ENCODE measurements at places on chromosomes 3 and 15.
A peak's percentile ranks its signal among the peaks of the same experiment; 100 is the strongest.

DNA sequence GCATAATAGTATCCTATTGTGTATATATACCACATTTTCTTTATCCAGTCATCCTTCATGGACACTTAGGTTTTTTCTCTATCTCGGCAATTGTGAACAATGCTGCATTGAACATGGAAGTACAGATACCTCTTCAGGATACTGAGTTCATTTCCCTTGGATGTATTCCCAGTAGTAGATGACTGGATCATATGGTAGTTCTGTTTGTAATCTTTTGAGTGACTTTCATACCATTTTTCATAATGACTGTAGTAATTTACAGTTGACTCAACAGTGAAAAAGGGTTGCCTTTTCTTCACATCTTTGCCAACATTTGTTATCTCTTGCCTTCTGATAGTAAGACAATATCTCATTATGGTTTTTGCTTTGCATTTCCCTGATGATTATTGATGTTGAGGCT, 21.8 kb downstream of the MYH15 start:
- no peak for DNase-seq

- DNase-seq = no peak
Measured at GRCh38 chr3:183533412-183534132, 21.9 kb downstream of the KLHL6 start.

DNA sequence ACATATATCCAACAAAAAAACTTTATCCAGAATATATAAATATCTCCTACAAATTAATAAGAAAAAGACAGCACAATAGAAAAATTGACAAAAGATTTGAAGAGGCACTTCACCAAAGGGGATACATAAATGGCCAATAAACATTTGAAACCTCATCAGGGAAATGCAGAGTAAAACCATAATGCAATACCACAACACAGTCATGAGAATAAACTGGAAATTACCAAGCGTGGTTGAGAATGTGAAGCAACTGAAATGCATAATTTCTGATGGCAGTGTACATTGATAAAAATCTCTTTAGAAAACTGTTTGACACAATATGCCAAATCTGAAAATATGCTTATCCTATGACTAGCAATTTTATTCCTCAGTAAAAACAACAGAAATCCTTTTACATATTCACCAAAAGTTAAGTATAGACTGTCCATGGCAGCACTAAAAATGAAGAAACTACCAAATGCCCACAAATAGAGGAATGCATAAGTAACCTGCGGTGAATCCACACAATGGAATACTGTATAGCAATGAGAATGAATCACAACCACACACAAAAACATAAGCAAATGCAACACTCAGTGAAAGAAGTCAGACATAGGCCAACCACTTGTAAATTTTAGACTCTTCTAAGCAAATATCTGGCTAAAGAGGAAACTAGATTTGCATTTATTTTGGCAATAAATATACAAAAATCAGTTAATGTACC, 7.9 kb downstream of the LYZL4 start:
- DNase-seq = no peak

DNA sequence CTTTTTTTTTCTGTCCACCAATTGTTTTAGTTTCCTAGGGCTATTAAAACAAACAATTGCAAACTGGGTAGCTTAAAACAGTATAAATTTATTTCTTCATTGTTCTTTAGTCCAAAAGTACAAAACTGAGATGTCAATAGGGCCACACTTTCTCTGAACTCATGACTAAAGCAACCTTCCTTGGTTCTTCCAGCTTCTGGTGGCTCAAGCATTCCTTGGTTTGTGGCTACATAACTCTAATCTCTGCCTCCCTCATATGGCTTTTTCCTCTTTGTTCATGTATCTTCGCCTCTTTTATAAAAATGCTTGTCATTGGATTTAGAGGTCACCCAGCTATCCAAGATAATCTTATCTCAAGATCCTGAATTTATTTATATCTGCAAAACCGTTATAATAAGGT, 914.5 kb upstream of the EPHA6 start:
- no peak for DNase-seq

- DNase-seq = peak; percentile 24
Measured at GRCh38 chr3:107524326-107524840, 1.6 kb downstream of the BBX start.

DNA sequence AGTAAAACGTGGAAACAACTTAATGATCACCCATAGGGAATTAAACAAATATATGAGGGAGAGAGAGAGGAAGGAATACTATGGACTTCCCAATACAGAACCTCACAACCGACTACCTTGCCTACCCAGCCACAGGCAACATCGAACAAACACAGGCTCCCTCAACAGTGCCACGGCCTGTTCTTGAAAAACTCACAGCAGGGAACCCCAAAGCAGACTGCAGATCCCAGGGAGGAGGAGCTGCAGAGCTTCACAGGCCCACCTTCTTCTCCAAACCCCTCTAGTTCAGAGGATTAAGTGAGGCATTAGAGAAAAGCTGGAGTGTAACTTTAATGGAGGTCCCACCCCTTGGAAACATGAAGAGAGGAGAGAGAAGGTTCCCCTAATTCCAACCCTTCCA, 110.2 kb downstream of the ST8SIA2 start:
- DNase-seq = no peak

DNA sequence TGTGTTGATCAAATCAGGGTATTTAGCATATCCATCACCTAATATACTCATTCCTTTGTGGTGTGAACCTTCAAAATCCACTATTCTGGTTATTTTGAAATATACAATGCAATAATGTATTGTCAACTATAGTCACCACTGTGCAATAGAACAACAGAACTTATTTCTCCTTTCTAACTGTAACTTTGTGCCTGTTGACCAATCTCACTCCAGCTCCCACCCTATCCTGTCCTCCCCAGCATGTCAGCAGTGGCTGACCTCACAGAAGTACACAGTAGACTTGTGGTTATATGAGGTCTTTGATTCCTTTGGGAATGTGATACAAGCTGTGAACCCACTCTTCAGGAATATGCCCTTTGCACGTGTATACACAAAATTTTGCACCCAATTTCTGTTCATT, 64.2 kb downstream of the ECT2 start:
- DNase-seq = no peak

DNA sequence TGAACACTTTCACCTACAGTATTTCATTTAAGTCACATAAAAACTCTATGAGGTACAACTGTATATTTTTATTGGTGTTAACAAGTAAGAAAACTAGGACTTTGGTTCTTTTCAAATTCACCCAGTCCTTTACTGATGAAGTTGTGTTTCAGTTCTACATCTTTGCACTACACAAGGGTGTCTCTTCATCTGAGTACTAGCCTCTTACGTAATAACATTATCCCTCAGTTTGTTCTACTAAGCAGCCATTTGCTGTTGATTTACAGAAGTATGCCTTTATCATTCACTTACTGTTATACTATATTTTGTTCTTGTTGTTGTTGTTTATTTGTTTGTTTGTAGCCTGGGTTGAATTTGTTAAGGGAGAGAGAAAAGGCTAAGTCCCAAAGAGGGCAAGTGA, 311.9 kb downstream of the PLOD2 start:
- DNase-seq = no peak

- DNase-seq = no peak
Measured at GRCh38 chr3:53819163-53819868, 26.9 kb downstream of the CHDH start.

DNA sequence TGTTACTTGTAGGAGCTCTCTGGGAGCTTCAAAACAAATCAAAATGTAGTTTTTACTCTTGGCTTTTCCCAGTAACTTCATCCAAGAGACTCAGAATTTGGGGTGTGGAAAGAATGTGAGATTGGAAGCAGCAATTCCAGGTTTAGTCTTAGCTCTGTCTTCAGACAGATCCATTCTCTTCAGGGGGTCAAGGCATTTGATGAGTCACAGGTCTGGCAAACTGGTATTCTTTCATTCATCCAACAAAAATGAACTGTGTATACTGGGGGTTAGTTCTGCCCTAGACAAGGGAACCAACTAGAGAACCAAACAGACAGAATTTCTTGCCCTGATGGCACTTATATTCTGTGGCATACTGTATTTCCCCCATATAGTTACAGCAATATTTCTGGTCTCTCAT, 36.3 kb upstream of the CADPS start:
- DNase-seq = no peak

DNA sequence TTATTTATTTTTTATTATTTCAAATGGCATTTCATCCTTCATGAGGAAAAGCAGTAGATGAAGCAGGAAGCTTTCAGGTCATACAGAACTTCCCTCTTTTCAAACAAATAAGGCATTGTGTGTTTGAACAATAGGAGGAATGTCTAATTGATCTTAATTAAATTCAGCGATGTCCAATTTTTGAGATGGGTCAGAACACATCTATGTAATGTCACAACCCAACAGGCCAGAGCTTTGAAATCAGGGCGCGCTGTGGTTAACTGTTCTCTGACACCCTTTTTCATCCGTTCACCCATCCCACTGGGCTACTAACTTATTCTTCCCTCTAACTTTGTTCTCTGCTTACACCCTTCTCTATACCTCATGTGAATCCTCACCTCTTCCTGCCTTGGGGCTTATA, 510.5 kb downstream of the FOXP1 start:
- no peak for DNase-seq

- DNase-seq = no peak
Measured at GRCh38 chr15:81222007-81222406, 25.3 kb downstream of the IL16 start.

GRCh38 chr3:116141724-116142123, 303.6 kb downstream of the LSAMP start:
- DNase-seq = no peak

All from stimulated activated naive CD4-positive, alpha-beta T cell (primary cell).